ENCODE measurements at places on chromosomes 4 and X.

DNA sequence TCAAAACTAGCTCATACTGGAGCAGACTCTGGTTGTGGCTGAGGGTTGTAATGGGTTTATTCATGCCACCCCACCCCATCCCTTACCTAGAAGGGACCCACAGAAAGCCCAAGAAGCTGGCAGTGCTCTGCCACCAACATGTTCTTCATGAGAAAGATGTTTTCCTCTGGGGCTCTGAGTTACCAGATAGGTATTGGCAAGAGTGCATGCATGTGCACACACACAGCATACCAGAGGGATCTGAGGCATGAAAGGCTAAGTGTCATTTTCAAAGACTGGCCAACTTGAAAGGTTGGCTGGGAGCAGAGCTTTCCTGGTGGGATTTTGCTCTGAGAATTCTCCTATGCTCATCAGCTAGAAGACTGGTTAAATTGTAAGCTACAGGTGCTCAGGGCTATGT, 65.2 kb downstream of the PHOX2B start:
- DNase-seq, result no peak

GRCh38 chr4:105620640-105621323, 68.4 kb downstream of the ARHGEF38 start:
- DNase-seq, result peak; percentile 41

GRCh38 chr4:132498215-132498614, 650.9 kb upstream of the PCDH10 start:
- DNase-seq, result no peak

DNA sequence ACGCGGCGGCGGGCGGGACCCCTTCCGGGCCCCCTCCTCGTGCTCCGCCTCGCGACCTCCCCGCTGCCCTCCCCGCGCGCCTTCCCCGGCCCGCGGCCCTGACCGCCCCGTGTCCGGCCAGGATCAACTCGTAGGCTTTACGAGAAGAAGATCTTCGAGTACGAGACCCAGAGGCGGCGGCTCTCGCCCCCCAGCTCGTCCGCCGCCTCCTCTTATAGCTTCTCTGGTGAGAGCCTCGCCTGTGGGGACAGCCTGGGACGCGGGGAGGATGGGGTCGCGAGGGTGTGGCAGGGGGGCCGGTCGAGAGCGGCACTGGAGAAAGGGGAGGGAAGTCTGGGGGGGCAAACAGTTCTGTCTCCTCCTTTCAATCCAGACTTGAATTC, 465 bp downstream of the EMD start:
- DNase-seq, result no peak

- no peak for DNase-seq
Measured at GRCh38 chr4:186792728-186793366, 69.2 kb upstream of the FAT1 start.

DNA sequence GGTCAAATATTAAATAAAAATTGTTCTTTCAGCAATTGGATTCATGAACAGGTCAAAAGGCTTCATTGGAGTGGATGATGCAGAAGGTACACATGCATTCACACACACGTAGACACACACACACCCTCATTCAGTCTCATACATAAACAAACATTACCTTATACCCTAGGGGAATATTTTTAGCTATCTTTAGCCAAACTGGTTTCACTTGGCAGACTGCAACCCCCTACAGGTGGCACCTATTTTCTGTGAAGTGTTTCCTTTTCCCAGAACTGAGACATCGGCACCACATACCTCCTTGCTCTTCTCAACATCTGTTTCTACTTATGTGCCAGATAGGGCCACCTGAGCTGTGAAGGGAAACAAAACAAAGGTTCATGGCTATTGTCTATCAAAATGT, 18.5 kb upstream of the KDR start:
- no peak for DNase-seq

GRCh38 chr4:176291748-176292147, 22.7 kb upstream of the ASB5 start:
- DNase-seq, result no peak

DNA sequence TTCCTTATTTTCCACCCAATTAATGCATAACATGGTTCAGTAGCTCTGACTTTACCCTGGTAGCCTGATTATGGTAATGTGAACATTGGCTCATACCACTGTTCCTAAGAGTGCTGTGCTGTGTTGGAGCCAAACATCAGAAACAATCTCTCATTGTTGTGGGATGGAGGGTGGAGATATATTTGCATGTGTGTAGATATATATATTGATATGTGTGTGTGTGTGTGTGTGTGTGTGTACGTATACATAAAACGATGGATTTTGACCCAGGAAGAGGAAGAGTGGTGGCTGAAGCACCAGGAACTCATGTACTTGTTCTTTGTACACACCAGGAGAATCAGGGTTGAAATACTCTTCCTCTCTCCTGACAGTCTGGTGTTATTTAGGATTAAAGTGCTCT, 247.7 kb downstream of the IL15 start:
- no peak for DNase-seq

- no peak for DNase-seq
Measured at GRCh38 chrX:21708116-21708515, 49.8 kb downstream of the SMPX start.

GRCh38 chr4:73891739-73892405, 22.7 kb downstream of the CXCL1 start:
- DNase-seq, result peak; percentile 92

- peak; percentile 99 for DNase-seq
Measured at GRCh38 chr4:107896158-107896645, 35.1 kb upstream of the CYP2U1 start.

DNA sequence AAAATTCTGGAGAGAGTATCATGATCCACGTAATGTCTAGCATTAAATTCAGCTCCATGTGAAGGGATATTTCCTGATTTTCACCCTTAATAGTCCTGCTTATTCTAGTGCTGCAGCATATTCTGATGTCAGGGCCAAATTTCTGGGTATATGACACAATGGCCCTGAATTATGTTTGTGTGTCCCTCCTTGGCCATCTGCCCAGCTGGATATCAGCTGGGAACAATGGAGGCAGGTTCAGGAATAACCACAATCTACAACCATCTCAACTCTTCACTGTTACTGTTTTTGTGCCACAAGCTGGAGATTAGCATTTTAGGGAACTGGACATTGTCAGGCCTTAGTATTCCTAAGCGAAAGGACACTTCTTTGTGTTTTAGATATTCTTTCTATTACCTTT, 3.5 kb downstream of the GLRB start:
- DNase-seq, result no peak

DNA sequence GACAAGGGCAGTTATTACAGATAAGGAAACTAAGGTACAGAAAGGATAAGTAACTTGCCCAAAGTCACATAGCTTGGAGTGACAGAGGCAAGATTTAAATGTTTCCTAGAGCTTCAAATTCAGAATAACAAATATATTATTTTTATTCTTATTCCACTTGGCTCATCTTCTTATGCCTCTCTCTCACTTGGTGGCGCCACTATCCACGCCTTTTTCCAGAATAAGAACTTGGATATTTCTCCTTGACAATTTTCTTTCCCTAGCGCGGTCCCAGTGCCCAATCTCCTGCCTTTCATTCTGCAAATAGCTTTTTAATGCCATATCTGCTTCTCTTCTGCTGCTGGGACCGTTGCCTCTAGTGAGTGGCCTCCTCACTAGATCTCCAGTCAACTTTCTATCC, 78.5 kb downstream of the MSN start:
- no peak for DNase-seq

- no peak for DNase-seq
Measured at GRCh38 chrX:40202456-40202855, 104.7 kb upstream of the BCOR start.

DNA sequence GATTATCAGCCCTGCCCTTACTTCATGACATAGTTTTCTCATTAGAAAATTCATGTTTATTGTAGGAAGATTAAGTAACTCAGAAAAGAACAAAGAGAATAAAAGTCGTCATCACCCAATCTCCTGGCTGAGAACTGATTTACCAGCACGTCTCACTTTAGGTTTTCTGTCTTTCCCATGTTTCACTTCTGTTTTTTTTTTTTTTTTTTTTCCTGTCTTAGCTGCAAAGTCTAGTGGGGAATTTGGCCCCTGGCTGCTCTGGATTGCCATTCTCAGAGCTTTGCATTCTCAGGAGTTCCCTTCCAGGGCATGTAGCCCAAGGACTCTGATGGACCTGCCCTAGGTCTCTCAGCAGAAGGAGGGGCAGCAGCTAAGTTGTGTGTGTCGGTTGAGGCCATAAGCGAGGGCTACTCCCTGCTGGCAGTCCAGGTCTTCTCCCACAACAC, 57.8 kb downstream of the TMEM131L start:
- no peak for DNase-seq

DNA sequence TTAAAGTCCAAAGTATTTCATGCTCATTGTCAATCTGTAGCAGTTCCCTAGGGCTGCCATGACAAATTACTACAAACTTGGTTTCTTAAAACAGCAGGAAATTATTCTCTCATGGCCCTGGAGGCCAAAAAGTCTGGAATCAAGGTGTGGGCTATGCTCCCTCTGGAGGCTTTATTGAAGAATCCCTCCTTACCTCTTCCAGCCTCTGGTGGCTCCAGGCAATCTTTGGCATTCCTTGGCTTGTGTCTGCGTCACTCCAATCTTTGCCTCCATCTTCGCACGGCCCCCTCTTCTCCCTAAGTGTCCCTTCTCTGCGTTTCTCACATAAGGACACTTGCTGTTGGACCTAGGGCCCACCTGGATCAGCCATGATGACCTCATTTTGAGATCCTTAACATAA, 170.4 kb downstream of the SMIM20 start:
- DNase-seq, result no peak

DNA sequence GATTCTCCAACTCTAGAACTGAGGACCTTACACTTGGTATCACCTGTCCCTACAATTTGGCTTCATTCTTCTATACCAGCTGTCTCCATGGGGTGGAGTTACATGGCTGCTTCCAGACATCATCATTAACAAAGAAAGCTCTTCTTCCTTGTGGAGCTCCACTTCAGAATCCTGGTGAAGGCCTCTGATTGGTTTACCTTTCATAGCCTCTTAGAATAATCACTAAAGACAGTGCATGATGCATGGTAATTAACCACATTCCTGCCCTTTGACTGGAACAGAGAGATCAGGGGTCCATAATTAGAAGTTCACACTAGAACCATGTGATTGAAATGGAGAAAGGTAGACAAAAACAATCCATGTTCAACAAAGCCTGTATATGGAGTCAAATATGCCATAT, 112.6 kb upstream of the ZNF827 start:
- DNase-seq, result no peak

DNA sequence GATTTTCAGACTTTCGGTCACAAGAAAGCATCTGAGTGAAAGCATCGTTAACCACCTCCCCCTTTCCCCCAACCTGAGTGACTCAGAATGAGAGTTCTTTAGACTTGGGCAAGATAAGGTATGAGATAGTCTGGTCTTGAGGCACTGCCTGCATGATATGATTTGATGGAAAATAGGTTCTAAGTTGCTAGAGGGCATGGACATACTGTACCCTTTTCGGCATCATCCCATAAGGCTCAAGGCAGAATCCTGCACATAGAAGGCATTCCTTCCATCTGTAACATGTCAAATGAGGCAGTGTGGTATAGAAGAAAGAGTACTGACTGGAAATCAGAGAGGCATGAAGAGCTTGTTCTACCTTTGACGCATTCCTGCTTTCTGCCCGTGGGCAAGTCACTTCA, 16.8 kb upstream of the AMOT start:
- DNase-seq, result no peak

DNA sequence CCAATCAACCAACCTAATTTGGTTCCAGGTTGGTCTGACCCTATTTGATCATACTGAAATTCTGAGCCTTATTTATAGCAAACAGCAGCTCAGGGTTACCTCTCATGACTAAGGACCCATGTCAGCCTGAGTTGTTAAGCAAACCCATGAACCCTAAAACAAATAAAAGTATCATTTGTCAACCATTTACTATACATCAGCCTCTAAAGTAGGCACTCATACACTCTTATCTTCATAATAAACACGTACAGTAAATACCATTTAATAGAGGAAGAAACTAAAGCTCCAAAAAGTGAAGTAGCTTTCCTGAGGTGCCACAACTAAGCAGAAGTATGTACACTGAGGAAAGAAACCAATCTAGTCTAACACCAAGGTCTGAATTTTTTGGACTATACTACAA, 25.2 kb downstream of the MANBA start:
- DNase-seq, result no peak

DNA sequence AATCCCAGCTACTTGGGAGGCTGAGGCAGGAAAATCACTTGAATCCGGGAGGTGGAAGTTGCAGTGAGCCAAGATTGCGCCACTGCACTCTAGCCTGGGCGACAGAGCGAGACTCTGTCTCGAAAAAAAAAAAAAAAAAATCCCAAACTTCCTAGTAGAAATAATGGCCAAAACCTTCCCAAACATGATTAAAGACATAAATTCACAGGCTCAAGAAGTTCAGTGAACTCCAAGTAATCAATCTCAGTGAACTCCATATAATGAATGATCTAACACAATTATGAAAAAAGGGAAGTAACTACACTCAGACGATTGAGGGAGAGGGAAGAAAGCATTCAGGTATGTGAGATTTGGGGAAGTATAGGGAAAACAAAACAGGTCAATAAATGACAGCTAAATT, 6.5 kb downstream of the FUNDC1 start:
- DNase-seq, result no peak

DNA sequence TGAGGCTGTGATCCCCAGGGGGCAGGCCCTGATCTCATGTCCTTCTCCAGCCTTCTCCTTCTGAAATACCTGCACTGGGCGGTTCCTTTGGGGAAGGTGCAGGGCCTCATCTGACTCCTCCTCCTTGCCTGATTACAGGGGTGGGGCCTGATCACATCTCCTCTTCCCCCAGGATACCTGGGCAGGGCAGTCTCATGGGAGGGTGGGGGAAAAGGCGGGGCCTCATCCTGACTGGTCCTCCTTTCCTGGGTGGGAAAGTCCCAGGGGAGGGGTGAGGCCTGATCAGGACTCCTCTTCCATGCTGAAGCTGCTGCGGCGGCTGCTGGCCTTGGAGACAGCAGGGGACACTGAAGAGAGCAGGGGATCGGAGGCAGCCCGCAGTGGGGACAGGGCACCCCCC, 13.3 kb downstream of the TFE3 start:
- DNase-seq, result no peak
